ENCODE measurements at places on chromosomes 5 and 9.

- no peak for DNase-seq
Measured at GRCh38 chr9:133734590-133735414, 3.4 kb downstream of the SARDH start.

DNA sequence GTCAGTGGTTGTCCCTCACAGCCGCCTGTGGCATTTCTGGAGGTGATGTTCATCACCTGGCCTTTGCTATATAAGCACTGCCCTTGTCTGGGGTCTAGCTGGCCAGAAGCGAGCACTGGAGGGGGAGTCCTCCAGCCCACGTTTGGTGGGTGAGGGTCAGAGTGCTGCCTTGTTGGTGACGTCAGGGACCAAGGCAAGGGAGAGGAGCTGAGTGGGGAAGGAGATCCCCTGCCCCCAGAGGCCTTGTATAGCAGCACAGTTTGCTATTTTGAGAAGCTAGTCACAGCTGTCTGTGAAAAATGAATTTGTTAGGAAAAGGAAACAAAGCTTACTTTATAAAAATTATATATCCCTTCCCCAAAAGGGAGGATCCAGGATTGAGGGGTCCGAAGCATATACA, 49.8 kb downstream of the SYK start:
- no peak for DNase-seq

DNA sequence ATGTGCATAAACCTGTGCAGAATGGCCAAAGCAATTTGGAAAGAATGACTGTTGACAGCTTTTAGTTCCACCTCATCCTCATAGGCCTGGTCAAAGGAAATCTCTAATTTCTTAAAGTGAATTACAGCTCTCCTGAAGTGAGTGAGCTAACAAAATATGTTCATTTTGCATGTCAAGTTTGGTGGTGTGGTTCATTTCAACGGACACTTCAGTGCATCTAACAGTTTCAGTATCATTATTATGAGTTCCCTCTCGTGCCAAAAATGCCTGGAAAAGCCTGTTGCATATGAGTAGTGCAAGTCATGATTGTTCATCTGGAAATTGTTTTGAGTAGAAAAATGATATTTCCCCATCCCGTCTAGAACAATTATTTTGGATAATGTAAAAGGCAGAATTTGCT, 53.2 kb upstream of the HMHB1 start:
- DNase-seq, result peak; percentile 88

DNA sequence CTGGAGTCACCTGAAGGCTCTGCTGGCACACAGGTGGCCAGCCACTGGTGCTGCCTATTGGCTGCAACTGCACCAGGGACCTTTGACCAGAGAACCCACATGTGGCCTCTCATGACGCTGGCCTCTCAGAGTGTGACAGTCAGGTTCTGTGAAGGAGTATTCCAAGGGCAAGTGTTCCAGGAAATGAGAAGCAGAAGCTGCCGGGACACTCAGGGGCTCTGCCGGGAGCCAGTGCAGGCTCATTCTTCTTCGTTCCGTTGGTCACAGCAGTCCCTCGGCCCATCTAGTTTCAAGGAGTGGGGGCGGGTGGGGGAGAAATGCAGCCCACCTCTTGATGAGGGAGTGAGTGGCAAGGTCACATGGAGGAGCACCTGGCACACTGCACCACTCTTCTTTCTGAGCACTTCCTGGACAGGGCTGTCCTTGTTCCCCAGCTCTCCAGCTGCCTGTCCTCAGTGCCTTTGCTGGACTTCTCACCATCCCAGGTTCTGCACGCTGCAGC, 237.5 kb downstream of the GADD45G start:
- no peak for DNase-seq

DNA sequence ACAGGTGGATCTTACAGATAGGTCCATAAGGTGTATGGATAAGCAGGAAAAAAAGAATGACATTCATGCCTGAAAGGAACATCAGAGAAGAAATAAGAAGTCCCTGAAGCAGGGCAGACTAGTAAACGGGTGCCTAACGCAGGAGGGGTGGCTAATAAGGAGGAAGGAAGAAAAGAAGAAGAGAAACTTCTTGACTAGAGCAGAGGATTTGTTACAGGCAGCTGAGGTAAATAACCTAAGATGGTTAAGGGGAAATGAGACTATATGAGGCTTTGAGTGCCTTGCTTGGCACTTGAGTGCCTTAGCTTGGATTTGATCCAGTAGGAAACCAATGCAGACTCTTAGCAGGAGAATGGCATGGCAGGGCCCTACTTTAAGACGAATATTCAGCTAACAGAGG, 313.5 kb upstream of the PDE4D start:
- no peak for DNase-seq

DNA sequence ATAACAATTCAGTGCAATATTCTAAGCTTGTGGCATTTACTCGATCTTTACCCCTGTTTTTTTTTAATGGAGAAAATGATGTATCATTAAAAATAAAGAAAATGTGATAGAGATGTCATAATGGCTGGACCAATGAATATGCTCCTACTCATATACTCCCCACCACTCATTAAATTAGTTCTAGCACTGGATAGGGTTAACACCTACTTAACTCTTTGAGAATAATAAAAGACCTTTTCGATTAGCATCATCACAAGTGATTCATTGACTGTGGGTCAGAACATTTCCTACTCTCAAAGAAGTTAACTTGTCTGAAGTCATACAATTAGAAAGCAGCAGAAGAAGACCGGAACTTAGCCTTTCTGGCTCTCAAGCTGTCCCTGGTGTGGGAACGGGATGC, 31.6 kb upstream of the RANBP6 start:
- no peak for DNase-seq

DNA sequence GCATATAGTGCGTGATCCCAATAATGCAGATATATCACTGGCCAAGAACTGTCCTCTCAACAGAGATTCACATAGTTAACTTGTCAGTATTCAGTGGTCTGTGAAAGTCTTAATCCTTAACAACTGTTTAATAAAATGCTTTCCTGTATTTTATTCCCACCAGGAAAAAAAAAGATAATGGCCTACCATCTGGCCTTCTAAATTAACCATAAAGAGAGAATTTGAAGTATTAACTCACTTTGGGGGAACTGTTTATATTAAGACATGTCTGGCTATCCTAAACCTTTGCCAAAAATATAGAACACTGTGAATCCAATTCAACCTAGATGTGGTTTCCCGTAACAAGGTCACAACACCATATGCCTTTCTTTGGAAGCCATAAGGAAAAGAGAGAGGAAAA, 818 bp upstream of the FREM1 start:
- DNase-seq, result no peak

DNA sequence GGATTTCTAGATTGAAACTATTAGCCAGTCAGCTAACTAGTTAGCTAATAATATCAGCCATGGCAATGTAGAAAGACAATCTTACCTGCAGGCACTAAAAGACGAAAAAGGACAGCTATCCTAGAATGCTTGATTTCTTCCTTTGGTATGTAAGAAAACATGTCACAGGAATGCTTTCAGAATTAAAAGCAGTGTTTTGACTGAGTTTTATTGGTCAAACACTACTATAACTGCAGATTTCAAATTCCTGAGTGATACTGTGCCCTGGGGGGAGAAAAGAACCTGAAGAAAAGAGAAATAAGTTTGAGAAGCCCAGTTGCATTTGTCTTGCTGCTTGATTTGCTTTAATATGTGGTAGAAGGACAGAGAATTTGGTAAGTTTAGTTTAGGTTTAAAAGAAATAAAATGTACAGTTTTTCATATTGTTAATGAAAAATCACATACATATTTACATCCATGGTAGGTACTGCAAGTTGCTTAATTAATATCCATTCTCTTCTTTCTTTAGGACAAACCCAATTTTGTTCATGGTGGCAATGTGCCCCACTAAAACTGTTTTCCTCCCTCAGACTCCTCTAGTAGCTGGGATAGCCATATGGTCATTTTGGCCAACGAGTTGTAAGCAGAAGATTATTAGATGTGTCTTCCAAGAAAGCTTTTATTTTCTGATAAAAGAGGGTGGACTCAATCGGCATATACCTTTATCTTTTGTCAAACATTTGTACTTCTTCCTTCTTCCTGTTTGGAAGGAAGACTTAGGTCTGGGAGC, 4.3 kb upstream of the FAM169A start:
- DNase-seq, result peak; percentile 34

GRCh38 chr9:17272536-17272935, 137.7 kb downstream of the CNTLN start:
- no peak for DNase-seq

- peak; percentile 86 for DNase-seq
Measured at GRCh38 chr9:91734371-91734981, 215.6 kb downstream of the ROR2 start.

DNA sequence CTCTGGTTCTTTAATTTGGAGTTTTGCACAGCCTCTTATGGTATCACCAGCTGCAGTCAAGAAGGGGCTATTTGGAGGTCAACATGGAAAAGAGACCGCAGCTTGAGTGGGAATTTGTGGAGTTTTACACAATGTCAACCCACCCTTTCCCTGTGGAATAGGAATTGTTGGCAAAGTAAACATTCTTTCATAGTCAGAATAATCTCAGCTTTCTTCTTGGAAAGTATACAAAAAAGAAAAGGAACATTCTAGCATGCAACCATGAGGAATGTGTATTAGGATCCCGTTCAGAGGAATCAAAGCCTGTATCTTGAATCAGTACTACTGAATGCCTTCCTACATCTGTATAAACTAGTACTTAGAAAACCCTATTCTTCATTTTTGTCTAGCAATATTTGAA, 107.6 kb downstream of the LURAP1L start:
- peak; percentile 84 for DNase-seq

DNA sequence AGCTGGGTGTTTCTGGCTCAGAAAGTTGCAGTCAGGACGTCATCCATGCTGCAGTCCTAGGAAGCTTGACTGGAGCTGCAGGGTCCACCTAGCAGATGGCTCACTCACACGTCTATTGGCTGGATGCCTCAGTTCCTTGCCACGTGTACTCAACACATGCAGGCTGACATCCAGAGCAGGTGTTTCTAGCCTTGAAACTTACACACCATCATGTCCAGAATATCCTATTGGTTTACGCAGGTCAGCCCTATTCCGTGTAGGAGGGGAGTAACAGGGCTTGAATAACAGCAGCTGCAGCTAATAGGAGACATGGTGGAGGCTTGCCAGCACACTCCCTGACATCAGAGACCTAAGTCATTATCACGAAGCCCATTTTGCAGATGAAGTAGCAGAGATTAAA, 473.5 kb downstream of the ACTL7B start:
- DNase-seq, result no peak

DNA sequence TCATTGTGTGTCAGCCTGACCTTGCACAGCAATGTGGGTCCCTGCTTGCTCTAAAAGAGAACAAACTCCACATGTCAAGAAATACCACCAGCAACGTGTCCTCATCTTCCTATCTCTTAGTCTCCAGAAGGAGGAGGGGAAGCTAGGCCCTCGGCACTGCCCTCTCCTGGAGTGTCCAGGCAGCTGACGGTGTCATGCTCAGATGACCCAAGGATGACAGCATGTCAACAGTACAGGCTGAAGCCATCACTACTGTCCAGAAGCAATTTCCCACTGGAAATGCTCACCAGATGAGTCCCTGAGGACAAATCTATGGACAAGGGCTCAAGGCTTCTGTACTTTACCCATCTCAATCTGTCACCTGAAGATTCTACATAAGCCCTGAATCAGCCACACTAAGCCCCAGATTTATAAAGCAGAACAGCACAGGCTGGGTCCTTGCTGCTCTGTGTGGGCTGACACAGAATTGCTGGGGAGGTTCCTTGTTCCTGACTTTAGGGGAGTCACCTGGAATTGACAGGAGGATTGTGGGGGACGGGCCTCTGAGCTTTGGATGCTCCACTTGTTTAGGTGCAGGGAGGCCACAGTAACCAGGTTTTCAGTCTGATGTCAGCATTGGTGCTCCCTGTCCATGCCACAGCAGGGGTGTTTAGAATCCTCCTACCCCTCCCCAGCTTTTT, 210.2 kb downstream of the DAB2IP start:
- no peak for DNase-seq

- no peak for DNase-seq
Measured at GRCh38 chr5:122844910-122845228, 544 bp upstream of the SNX24 start.

DNA sequence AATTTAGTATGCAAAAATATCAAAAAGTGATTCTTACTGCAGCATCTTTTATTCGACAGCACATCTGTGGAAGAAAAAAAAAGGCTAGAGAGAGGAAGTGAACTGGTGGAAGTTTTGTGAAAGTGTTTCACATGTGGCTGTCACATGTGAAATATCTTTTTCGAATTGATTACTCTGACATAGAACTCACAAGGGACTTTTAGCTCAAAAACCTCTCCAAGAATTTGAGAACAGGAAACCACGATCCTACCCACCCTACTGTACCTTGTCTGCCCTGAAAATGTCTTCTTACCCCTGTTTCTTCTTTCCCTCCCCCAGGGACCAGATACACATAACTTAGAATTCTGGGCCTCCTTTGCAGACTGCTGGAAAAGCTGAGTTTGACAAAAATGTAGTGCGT, 106.5 kb upstream of the PRRC1 start:
- no peak for DNase-seq

DNA sequence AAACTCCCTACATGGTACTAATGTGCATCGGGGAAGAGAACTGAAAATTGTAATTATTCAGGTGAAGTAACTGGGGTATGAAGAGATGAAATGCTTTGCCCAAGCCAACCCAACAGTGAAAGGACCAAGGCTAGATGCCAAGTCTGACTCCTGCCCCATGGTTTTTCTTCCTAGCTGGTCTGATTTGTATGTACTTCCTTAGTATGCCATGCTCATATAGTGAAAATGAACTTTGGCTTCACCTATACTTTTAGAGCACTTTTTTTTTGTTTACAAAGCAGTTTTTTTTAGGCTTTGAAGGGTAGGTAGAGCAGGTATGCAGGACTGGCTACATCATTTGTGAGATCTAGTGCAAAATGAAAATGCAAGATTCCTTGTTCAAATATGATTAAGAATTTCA, 359.4 kb upstream of the RIOK2 start:
- no peak for DNase-seq

GRCh38 chr5:145378226-145378625, 456.9 kb downstream of the PRELID2 start:
- DNase-seq, result peak; percentile 9

GRCh38 chr9:131595696-131596429, 50.5 kb downstream of the PRRT1B start:
- DNase-seq, result no peak
